Activated CD4-positive, CD25-positive, alpha-beta regulatory T cell (primary cell): ENCODE measurements at places on chromosomes 13 and 19.

DNA sequence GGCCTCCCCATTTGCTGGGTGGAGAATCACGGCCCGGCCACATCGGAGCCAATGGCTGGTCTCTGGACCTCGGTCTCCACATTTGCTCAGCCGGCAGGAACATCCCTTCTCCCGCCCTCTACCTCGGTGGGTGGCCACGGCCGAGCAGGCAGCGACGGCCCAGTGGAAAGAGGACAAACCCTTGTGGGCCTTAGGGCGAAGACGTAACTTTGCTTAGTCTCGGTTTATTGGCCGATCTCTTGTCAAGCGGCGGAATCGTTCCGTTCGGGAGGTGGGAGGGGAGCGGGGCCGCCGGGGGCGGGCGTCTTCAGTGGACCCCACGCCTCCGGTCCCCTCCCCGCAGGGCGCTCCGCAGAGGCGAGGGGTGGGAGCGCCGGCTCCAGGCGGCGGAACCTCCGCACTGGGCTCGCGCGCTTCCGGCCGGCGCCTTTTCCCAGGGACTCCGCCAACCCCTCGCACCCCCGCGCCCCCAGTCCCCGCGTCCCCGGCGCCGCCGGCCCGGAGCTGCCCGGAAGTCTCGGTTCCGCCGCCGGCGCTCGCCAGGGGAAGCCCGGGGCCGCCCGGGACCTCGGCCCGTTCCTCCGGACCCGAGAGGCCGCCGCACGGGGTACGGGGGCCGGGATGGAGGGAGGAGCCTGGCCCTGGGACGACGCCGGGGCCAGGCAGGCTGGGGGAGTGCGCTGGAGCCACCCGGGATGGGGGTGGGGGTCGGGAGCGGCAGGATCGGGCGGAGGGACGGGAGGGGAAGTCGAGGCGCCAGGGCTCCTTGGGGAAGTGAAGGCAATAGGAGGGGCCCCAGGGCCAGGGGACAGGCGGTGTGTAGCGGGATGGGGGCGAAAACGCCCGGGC is at the start of gene ZNF580:
Gene ZNF580, plus strand, starts transcription at position 426 of the 849 bp plus-strand sequence. CDS start 1,507 bp downstream, outside the sequence.
- peak; percentile 40 for DNase-seq

DNA sequence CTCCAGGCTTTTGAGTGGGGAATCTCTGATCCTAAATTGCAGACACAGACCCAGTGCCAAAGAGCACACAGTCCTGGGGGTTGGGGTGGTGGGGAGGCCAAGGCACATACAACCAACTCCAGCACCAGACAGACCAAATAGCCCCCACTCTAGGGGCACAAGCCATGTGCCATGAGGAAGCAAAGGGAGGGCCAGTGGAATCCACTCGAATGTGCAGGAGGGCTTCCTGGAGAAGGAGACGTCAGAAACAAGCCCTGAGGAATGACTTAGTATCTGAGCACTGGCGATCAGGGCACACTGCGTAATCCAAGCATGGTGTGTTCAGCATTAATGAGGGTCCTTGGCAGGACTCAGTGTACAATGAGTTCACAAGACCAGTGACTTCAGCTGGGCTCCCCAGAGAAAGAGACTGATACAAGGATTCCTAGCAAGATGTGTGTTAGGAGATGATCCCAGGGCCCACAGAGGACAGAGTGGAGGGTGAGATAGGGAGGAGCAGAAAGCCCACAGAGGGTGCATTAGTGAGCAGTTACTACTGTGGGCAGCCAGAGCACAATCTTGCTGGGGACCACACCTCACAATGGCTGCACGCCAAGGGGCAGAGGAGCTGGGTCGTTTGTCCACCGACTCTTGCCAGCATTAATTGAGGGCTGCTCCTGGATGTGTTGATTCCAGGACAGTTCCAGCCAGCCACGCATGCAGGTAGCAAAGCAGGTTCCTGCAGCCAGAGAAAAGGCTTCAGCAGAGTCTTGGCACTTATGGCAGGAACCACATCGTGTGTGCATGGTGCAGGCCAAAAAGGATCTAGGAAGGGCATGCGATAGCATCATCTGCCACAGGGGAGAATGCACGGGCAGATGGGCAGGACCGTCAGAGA is 152.6 kb upstream of the VSTM2B start:
- DNase-seq, result no peak

DNA sequence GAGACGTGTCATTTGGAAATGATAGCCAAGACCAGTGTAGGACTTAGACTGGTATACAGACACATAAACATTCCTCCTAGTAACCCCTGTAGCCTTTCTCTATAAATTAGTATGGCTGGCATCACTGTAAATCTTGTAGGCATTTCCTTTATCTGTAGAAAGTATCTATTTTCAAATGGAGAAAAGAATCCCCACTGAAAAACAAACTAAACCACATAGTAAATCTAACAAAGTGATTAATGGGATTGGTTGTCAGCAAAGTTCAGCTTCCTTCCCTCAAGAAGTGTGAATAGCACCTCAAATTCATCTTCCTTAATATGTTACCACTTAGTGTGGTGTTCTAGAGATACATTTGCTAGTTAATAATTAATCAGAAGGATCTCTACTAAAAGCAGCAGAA is 119.4 kb upstream of the NBEA start:
- no peak for DNase-seq

DNA sequence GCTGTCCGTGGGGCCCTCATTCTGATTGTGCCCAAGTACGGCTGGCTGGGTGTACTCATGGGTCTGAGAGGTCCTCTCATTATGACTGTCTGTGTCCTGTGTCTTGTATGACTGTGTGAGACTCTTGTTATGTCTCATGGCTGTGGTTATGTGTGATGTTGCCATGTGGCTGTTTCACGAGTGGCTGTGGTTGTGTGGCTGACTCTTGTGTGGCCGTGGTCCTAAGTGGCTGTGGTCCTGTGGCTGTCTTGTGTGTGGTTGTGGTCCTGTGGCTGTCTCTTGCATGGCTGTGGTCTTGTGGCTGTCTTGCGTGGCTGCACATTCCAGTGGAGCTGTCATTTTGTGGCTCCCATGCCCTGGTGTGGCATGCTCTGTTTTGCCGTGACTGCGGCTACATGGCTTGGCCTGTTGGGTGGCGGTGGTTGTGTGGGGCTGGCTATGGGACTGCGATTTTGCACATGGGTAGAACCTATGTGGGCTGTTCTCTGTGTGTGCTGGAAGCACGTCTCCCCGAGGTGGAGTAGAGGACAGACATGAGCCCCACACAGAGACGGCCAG is 2.5 kb downstream of the LYL1 start:
- DNase-seq, result no peak

- no peak for DNase-seq
These were observed 62.4 kb downstream of the MPHOSPH8 start for GRCh38 chr13:19695829-19696228.

DNA sequence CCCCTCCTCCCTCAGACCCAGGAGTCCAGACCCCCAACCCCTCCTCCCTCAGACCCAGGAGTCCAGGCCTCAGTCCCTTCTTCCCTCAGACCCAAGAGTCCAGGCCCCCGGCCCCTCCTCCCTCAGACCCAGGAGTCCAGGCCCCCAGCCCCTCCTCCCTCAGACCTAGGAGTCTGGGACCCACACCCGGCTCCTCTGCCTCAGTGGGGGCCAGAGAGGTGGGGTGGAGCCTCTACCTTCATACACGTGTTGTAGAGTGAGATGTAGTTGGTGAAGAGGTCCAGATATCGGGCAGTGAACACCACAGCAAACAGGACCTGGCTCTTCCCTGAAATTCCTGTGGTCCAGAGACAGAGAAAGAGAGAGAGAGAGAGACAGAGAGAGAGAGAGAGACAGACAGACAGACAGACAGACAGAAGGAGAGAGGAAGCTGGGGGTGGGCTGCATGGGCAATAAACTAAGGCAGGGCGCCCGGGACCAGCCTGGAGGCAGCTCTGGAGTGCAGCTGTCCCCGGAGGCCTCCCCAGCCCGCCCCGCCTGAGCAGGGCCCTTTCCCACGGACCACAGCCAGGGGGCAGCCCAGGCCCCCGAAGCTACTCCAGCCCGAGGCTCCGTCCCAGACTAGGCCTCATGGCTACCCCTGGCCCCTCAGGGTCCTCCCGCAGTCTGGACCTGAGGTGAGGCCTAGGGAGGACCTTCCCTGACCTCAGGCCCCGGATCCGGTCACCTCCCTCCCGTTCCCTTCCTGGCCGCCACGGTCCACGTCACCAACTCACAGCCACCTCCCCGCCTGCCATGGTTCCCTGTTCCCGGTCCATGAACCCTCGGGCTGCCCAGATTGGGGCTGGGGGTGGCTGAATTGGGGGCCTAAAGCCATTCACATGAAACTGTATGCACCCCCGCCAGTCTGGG is 907 bp downstream of the KDELR1 start:
- peak; percentile 32 for DNase-seq

DNA sequence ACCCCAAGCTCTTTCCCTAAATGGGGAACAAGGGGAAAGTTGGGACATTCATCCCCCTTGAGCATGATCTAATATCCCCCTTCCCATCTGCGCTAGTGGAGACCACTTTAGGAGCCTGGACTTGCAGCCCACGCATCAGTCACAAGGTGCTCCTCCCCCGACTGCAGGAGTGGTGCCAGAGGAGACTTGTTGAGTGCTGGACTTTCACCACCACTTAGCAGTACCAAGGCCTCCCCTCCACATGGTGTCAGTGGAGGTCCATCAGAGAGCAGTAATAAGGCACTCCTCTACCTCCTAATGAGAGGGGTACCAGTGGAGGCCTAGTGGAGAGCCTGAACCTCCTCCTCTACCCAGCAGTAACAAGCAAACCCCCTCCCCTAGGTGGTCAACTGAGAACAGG is 22.5 kb downstream of the CAB39L start:
- DNase-seq, result peak; percentile 2

DNA sequence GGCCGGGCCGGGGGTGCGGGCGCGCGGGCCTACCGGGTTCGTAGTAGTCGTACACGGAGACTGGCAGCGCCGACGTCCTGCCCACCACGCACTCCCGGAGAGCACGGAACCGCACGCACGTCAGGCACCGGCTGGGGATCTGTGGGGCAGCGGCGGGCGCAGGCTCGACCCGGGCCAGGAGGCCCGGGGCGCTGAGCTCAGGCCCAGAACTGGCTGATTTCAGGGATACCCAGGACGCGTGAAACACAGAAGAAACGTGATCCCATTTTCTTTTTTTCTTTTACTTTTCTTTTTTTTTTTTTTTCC is 9.0 kb downstream of the F2RL3 start:
- no peak for DNase-seq

- no peak for DNase-seq
These were observed 22.8 kb downstream of the APBA3 start for GRCh38 chr19:3738477-3739220.

GRCh38 chr19:4633140-4633967 is 6.0 kb upstream of the TNFAIP8L1 start:
- no peak for DNase-seq

DNA sequence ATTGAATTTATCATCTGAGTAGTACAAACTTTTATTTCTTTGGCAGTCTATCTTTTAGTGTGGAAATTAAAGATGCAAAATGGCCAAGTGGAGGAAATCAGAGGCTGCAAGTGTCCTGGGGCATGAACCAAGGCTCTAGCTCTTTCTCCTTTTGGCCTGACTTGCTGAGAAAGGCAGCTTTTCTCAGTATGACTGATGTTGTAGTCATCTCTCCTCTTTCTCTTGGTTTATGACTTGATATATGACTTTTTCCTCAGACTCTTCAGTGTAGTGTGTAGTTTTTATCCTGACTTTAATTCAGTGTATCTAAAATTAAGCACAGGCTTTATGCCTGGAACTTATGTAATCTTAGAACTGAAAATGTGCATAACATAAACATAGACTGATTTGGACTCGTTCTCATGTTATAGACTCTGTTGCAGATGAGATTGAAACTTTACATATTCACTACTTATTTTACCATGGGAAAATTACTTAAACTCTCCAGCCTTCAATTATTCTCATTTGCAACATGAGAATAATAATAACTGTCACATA is 65.7 kb downstream of the SLITRK5 start:
- no peak for DNase-seq

- no peak for DNase-seq
These were observed 202.4 kb downstream of the KCTD12 start for GRCh38 chr13:76683854-76684253.

GRCh38 chr13:106063591-106064313 is 471.7 kb downstream of the EFNB2 start:
- no peak for DNase-seq

- DNase-seq, result no peak
These were observed 107.2 kb downstream of the FNDC3A start for GRCh38 chr13:49082653-49083536.

- no peak for DNase-seq
These were observed 26.4 kb upstream of the ADGRE2 start for GRCh38 chr19:14804765-14805164.

- DNase-seq, result no peak
These were observed 23.7 kb downstream of the ZNF175 start for GRCh38 chr19:51594774-51595109.

DNA sequence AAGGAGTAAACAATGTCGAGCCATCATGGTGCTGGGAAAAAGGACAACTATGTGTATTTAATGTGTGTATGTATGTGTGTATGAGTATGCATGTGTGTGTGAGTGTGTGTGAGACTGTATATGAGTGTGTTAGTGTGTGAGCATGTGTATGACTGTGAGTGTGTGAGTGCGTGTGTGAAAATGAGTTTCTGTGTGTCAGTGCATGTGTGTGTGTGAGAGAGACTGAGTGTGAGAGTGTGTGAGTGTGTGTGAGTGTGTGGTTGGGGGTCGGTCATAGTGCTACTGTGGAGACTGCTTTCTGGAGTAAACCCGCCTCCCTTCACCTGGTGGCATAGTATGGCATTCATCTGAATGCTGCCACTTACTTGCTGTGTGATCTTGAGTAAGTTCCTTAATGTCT is 567.4 kb downstream of the FGF9 start:
- DNase-seq, result no peak

GRCh38 chr13:21580736-21581135 is 23.2 kb downstream of the MICU2 start:
- DNase-seq, result no peak

- no peak for DNase-seq
These were observed 5.4 kb downstream of the TM9SF2 start for GRCh38 chr13:99506634-99507033.

DNA sequence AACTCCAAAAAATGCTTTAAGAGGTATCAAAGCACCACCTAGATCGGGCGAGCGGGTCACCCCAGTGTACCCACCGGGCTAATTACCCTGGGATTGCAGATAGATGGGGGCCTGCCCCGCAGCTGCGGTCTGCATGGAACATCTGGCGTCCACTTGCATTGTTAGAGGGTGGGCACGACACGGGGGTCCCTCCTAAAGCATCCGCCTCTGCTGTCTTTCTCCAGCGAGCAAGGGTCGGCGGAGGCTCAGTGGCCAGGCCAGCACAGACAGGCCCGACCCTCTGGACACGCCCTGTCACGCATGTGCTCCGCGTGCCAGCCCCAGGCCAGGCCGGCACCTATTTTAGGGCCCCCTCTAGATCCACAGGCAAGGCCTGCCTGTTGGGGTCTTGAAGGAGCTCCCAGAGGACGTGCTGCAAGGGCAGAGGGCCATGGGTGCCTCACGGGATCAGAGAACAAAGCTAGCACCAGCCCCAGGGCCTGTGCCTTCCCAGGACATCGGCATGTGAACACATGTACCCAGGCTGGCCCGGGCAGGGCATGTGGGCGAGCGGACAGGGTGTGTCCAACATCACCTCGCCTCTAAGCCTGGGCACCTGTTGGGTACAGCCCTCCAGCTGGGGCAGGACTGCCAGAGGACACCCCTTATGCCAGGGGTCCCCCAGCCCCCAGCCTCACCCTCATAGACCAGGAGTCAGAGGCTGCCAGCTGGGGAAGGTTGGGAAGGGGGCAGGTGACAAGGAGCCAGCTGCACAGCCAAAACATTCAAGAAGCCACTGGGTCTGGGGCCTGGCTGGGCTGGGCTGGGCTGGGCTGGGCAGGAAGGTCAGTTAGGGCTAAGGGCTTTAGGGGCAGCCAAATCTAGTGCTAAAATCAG is 35.6 kb upstream of the NANOS3 start:
- no peak for DNase-seq
